Right renal pelvis (tissue), 4 donors: ENCODE measurements at places on chromosomes 4 and X.

DNA sequence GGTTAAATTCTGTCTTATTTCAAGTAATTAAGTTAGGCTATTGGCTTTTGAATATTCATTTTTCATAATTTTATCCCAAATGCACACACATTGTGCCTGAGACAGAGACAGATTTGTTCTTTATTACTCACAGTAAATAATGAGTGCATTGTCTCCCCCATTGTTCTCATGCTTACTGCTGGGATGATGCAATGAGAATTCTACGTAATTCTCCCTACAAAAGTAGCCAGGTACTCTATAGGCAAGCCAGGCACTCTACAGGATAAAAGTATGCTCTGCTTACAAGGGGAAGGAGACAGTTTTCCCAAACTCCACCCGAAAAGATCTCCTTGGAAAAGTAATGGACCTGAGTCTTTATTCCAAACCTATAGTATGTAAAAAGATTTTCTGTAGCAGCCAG lies 1890.7 kb upstream of the PCDH10 start:
- no peak for DNase-seq

DNA sequence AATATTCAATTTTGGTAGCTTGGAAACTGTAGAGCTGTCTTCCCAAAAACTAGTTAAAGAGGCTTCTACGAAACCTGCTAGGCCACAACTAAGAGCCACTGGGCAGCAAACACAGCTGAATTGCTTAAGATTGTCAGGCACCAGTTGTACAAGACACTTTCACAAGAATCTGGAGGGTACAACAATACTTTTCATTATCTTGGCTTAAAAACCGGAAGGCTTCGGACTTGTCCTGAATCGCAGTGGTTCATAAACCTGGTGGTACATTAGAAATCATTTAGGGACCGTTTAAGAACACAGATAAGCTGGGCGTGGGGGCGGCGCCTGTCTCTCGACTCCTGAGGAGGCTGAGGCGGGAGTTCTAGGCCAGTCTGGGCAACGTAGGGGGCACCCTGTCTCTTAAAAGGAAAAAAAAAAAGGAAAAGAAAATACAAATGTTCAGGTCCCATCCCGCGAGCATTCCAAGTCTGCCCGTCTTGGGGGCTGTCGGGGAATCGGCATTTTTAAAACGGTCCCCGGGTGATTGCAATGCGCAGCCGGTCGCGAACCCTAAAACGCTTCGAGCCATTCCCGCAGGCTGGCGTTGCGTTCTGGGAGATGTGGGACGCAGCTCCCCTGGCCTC lies 763 bp downstream of the PYURF start:
- peak; percentile 8 for DNase-seq

DNA sequence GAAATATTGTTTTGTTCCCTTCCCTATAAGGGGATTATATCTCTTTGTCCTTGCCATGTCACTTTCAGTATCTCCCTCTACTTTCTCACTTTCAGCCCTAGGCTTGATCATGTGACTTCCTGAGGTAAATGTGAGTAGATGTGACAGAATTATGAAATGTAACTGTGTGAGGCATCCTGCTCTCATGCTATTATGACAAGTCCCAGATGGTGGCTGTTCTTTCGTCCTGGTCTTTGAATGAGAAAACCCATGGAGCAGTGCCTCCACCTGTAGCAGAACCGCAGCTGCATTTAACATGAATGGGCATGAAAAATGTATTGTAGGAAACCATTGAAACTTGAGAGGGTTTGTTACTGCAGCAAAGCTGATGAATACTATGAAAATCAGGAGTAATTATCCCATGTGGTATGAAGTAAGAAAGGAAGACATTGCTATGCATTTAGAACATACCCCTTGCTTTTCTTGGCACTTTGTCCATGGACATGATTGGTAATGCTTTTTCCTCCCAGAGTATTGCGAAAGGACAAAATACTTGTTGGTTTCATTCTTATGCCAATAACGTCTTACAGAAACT lies 202.2 kb upstream of the GPRIN3 start:
- DNase-seq = no peak

- DNase-seq = no peak
Observed at GRCh38 chr4:159027535-159027934, 75.3 kb upstream of the RAPGEF2 start.

DNA sequence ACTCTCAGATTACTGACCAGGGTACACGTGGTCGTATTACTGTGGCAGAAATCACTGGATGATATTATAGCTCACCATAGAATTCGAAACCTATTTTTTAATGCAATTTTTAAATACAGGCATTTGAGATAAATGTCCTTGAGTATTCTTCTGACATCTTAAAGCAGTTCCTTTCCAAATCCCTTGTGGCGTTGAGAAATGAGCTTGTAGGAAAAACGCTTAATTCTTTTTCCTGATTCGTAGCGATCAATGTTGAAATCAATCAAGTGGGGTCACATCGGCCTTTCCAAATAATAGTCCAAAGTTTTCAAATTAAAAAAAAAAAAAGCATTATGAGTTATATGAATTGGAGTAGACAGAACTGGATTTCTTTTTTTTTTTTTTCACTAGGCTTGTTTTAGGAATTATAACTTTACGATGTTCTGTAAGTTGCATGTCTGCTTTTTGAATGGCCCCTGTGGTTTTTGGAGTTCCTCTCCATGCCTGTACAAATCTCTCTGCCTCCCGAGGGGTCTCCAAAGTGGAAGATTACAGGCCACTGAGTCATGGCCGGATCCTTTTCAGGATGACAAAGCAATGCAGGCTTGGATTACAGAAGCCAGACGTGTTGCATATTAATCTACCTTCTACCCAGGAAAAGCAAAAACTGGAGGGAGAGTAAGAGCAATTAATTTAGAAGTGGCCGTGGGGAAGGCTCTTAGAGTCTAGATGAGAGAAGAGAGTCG lies 226.1 kb downstream of the SHOX start:
- no peak for DNase-seq

GRCh38 chr4:56843421-56843899 lies 22.0 kb upstream of the SPINK2 start:
- DNase-seq = no peak

GRCh38 chr4:86026720-86027119 lies 333.1 kb downstream of the MAPK10 start:
- no peak for DNase-seq

DNA sequence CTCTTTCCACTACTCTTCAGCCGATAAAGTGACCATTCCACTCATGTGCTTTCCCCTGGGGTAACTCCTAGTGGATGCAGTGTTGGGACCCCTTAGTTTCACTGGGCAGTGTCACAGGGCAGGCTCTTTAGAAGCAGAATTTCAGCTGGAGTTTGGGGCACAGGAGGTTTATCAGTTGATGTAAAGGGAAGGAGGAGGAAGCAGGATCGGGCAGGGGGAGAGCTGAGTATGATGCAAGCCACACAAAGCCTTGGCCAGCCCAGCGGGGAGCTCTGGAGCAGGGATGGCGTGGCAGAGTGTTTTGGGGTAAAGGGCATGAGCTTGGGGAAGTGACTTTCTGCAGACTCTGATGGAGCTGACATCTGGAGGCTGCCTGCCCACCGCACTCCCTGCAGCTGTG lies 19.3 kb downstream of the WDR13 start:
- no peak for DNase-seq

- no peak for DNase-seq
Observed at GRCh38 chr4:10965196-10965595, 280.6 kb upstream of the CLNK start.

GRCh38 chrX:42738552-42738951 lies 39.4 kb downstream of the PPP1R2C start:
- DNase-seq = no peak

- no peak for DNase-seq
Observed at GRCh38 chr4:151864068-151864467, 103.3 kb upstream of the GATB start.

GRCh38 chr4:155497306-155497705 lies 120.5 kb upstream of the MAP9 start:
- no peak for DNase-seq

DNA sequence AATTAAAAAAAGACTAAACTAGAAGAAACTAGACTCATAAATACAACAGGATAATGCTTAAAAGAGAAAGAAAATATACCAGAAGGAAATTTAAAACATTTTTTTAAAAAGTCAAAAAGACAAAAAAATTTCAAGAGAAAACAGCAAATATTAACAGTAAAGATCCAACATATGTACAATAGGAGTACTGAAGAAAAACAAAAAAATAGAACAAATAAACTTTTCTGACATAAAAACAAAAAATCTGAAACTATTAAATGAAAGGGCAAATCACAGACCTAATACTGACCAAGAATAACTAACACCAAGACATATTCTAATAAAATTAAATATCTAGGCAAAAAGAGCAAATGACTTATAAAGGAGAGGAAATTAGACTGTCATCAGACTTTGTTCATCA lies 11.5 kb downstream of the DNAJB14 start:
- DNase-seq = no peak

- DNase-seq = no peak
Observed at GRCh38 chrX:39903937-39904336, 193.8 kb downstream of the BCOR start.

DNA sequence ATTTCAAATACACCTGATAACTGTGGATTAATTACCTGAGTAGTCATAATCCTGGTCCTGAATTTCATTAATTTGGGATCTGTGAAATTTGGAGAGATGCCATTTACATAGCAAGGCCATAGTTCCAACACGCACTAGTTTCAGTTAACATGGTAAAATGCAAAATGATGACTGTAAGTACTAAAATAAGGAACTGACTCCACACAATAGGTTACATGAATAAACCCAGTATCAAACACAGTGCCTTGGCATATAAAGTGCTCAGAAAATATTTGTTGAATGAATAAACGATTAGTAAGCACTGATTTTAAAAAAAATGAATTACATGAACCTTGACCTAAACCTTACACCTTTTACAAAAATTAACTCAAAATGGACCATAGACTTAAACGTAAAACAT lies 9.0 kb downstream of the FBXO8 start:
- no peak for DNase-seq

- no peak for DNase-seq
Observed at GRCh38 chr4:29309050-29309449, 1411.1 kb upstream of the PCDH7 start.

- DNase-seq = no peak
Observed at GRCh38 chr4:7189066-7189465, 3.3 kb upstream of the SORCS2 start.

DNA sequence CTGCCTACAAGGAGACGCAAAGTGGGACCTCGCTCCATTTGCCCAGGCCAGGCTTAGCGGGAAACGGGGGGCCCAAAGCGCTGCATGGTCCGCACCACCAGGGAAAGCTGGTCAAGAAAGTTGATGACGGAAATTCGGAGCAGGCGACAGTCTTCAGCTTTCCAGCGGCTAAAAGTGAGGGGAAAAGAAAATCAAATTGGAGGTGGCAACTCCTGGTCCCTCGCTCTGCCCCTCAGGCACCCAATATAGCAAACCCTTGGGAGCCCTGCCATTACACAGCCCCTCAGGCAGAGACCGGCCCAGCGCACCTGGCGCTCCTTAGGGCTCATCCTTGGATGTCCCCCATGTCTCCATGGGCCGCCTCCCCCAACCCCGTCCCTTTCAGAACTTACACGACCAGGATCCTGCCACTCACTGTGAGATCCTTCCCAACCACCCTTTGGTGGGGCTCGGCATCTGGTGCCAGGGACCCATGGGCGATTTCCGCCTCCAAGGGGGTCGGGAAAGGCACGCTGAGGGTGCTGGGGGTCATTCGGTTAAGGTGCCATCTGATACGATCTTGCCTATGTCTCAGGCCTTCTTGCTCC lies 1.1 kb downstream of the LAGE3 start:
- DNase-seq = no peak

- no peak for DNase-seq
Observed at GRCh38 chr4:96675896-96676295, 836.0 kb downstream of the PDHA2 start.

DNA sequence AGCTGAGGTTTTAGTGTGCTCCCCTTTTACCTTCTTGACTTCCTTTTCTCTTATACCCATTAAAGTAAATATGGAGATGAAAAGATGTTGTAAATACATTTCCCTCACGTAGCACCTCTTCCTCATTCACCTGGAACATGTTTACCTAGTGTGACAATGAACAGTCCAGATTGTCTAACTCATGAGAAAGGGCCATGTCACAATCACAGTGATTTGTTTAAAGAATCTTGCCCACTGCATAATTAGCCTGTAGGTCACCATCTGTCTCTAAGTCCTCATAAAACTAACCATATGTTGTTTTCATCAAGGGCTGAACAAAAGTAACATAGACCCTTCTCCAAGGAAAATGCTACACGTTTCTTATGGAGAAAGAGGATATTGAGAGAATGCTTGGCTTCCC lies 85.7 kb downstream of the TSPAN5 start:
- no peak for DNase-seq
